8988T (cell line): ENCODE measurements at places on chromosomes 6 and 20.

- no peak for DNase-seq
These were observed 14.0 kb downstream of the SPATS1 start for GRCh38 chr6:44356487-44356886.

DNA sequence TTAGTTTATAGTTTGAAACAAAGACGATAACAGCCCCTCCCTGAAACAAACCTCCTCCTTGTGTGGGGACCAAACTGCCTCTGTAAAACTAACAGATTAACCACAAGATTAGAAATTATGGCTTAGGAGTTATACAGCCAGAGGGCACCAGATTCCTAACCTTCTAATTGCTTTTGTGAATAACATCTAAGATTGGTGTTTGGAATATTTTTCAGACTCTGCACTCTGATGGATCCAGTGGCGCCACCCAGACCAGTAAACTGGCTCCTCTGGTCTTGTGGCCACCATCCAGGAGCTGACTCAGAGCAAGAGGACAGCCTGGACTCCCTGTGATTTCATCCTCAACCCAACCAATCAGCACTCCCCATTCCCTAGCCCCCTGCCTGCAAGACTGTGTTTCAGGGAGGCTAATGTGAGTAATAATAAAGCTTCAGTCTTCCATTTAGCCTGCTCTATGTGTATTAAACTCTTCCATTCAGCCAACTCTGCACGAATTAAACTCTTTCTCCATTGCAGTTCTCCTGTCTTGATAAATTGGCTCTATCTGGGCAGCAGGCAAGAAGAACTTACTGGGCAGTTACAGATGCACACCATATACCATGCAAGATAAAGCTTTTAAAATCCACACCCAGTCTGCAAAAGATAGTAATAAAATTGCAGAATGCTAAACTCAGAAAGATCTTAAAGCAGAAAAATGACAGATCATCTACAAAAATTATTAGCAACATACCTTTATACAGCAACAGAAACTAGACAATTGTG is 58.5 kb upstream of the SLC22A16 start:
- DNase-seq = no peak

DNA sequence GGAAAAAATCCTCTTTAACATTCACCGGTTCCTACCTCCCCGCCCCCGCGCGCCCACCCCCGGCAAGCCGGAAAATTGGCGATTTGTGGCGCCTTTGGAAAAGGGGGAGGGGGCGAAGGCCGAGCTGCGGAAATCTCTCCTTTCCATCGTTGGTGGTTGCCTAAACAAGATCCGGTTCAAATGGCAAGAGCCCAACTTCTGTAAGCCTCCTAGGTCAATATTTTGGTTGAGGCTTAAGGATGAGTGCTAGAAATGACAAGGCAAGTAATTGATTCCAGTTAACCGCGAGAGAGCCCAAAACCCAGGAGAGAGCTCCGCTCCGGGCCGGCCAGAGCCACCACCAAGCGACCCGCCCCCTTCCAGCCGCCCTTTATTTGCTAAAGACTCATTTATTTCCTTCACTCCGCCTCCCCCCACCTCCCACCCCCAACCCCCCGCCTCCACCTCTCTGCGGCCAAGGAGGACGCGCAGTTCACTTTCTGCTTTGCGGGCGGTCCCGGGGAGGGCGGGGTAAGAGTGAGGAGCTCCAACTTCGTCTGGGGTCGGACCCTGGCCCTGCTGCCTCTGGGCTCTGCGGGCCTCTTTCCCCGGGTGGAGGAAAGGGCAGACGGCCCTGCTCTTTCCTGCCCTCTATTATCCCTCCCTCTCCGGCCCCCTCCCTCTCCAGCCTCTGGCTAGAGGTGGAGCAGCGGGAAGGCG is 838 bp upstream of the NKX2-2 start:
- no peak for DNase-seq

GRCh38 chr6:70363741-70364493 is 49.4 kb upstream of the FAM135A start:
- DNase-seq = no peak

GRCh38 chr20:62886709-62887058 is 25.1 kb upstream of the TCFL5 start:
- no peak for DNase-seq

DNA sequence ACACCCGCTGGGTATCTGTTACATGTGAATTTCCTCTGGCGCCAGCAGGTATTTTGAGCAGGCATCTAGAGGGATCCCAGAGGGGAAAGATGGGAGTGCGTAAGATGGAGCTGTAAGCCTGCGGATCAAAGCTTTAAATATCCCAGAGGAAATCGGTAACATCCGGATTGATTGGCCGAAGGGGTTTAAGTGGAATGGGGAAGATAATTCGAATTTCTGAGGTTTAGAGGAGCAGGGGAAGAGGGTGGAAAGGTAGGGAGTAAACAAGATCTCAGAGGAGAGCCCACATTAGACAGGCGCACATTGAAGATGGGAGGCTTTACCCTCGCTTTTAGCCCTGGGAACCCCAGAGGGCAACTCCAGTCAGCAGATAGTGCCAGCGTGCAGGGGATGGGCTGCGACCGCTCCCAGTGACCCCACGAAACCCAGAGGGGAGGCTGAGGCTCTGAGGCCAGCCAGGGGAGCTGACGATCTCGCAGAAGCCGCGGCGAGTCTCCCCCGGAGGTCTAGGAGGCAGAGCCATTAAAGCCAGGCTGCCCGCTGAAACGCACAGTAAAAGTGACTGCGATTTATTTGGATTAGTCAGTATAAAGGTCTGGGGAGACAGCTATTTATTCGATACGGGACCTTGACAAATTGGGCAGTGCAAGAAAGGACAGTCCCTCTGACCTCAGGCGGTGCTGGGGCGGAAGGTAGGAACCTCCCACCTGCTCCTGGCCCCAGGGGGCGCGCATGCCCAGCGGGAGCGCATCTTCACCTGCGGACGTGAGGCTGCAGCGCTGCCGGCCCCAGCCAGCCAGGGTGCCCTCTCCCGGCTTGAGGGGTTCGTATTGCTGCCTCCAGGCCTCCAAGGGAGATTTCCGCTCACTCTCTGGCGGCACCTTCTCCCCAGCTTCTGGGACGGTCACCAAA is 34.3 kb upstream of the TCF21 start:
- no peak for DNase-seq

DNA sequence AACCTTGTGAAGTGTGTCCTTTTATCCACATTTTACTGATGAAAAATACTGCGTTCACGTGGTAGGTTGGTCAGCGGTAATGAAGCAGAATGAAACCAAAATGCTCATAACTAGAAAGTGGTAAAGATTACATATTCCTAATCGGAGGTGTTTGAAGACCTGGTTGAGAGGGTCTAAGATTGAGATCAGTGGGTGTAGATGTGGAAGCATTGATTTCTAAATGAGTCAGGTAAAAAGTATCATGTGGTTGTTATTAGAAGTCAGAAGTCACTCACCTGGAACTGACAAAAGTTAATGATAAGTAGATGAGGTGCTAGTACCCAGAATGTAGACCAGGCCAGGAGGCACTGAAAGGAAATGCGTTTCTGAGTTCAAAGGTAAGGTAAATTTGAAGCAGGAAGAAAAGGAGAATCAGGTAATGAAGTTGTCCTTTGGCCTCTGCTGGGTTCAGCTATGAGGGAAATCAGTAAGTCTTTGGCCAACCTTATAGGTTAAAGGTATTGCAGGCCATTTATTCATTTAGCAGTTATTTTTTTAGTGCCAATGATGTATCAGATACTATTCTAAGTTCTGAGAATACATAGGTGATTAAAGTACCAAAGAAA is 31.2 kb downstream of the FAM83B start:
- no peak for DNase-seq

GRCh38 chr20:35560105-35560511 is 18.2 kb downstream of the ERGIC3 start:
- DNase-seq = no peak

GRCh38 chr6:134447883-134448387 is 130.0 kb upstream of the SGK1 start:
- DNase-seq = no peak

GRCh38 chr6:5323979-5324378 is 62.7 kb downstream of the FARS2 start:
- no peak for DNase-seq

DNA sequence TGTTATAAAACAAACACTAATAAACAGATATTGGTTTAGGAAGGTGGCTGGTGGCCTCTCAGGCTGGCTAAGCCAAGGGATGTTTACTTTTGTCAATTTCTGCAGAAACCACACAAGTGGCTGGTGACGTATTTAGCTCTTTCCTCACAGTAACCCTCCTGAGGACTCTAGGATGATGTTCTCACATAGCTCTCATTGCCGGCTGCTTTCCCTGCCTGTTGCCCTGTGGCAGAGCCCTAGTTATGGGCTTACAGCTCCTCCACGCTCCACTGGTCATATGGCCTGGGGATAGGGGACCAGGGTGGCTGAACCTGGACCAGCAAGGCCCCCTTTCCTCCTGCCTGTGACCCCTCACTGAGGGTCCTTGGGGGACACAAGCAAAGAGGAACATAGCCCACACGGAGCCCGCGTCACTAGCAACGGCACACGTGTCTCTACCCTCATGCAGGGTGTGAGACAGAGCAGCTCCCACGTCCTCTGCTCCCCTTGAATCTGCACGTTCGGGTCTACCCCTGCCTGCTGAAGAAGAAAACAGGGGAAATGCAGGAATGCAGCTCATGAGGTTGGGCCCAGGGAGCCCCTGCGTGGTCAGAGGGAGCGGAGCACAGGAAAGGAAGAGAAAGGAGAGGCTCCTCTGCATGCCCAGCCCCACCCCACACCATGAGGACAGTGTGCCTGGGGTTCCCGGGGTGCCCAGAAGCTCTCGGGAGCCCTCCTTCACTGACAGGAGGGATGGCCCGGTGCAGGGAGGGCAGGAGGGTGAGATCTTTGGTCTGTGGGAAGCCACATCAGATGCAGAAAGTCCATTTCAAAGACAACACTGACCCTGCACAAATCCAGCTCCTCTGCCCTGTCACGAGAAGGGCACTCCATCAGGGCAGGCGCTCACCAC is 13.9 kb downstream of the RAMACL start:
- no peak for DNase-seq

DNA sequence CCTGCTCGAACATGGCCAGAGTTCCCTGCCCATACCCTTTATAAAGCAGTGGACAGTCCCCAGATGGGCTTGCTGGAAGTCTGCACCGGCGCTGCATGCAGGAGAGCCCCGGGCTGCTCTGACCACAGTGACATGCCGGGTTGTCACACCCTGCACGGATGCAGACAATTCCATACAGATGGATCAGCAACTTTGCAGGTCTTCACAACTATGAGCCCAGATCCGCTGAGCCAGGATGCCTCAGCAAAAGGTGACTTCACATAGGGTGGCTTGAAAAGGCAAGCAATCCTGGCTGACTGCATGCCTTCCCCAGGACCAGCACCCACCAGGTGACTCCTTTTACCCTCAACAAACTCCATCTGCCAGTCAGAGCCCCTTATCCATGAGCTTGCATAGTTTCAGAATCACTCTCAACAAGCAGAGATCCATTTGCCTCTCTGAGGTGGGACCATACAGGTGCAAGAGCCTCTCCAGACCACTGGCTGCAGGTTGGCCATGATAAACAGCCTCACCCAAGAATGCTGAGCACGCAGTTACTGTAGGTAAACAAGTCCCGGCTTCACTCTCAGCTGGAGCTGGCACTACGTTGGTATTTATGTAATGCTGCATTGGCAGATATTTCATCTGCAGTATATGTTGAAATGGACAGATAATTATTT is 183.0 kb upstream of the QKI start:
- no peak for DNase-seq

GRCh38 chr6:169449221-169449620 is 195.6 kb upstream of the THBS2 start:
- no peak for DNase-seq

DNA sequence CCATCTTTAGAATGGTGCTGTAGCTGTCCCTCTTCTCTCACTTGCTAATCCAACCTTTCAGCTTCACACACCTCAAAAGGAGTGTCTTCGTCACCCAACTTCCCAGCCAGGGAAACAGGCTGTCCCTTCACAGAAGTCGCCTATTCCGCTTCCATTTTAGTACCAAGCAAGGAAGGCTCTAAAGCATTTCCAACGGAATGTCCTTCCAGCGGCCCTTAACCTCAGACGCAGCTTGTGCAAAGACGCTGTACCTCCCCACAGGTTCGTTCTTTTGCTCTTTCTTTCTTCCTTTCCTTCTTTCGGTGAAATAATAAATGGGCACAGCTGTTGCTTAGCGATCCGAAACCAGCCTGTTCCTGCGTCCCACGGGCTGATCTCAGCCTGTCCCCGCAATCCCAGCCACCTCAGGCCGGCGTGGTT is 1.5 kb downstream of the PTPRT start:
- DNase-seq = peak; percentile 41

DNA sequence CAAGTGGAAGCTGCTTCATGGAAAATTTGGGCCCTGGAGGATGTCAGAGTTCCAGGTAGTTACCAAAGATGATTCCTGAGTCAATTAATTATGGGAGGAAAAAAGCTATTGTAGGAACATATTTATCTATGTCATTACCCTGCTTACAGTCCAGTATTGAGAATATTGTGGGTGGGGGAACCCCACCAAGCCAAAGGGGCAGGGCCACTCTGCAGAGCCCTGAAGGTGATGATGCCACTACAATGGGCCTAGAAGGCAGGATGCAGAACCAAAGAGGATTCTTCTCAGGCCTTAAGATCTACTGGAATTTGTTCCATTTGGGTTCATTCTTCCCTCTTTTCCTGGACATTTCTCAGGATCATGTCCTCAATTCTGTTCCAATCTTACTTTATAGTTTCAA is 375.2 kb upstream of the MARCKS start:
- no peak for DNase-seq

GRCh38 chr20:61251529-61252393 is at the start of gene CDH4:
Gene CDH4, plus strand, starts transcription at chr20:61252261.
- no peak for DNase-seq

DNA sequence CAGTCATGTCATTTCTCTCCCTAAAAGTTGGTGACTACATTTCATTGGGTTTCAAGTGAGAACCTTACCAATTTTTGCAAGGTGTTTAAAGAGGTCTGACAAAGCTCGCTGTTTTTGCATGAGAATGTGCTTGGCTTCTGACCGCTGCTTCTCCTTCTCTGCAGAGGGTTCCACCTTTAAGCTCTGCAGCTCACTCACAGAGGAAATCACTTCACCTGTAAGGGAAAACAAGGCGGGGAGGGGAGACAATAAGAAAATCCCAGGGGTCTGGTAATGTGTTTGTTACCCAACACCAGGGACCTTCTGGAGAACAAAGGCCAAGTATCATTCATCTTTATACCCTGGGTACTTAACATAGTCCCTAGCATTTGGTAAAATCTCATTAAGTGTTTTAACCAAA is 40.0 kb upstream of the LYRM2 start:
- no peak for DNase-seq

DNA sequence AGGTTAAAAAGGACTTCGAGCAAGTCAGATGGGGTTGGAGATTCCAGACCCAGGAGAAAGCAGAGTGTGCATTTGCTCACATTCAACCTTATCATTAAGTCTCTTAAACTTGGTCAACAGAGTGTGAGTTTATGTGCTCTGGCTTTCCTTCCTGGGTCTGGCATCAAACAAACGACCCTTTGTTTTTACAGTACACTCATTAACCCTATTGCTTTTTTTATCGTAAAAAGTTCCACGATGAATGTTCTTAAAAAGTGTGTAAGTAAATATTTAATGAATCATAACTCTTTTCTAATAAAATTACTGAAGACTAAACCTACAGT is 2.5 kb downstream of the FYN start:
- DNase-seq = no peak

GRCh38 chr20:15827628-15828027 is 745.6 kb downstream of the KIF16B start:
- no peak for DNase-seq

- no peak for DNase-seq
These were observed 36.5 kb downstream of the HIVEP1 start for GRCh38 chr6:12048609-12049008.

- no peak for DNase-seq
These were observed 124.6 kb downstream of the EYA2 start for GRCh38 chr20:47019121-47019824.

- DNase-seq = no peak
These were observed 8.6 kb downstream of the SULF2 start for GRCh38 chr20:47776639-47777038.

- no peak for DNase-seq
These were observed 36.9 kb upstream of the NOL4L start for GRCh38 chr20:32621891-32622584.
